ENCODE measurements at places on chromosomes 11 and 22. TPM values are rescaled to one million over a fixed set of nuclear protein-coding genes. Genes with fewer than 3 reads are reported as not detected.

The TESMIN gene
- 2.0 TPM for total RNA-seq

The CDC42BPG gene
- total RNA-seq, result 0.33 TPM

The RFPL2 gene
- total RNA-seq, result not detected

The LDHAL6A gene
- total RNA-seq, result not detected

The OMP gene
- total RNA-seq, result 0.51 TPM

The C11orf87 gene
- not detected for total RNA-seq

The OR8D1 gene
- not detected for total RNA-seq

The PKDREJ gene
- under 0.01 TPM for total RNA-seq

The VPREB1 gene
- not detected for total RNA-seq

The MB gene
- not detected for total RNA-seq

The TEX12 gene
- total RNA-seq, result 0.17 TPM

The NXPE1 gene
- total RNA-seq, result not detected

The GRM5 gene
- under 0.01 TPM for total RNA-seq

- no peak for DNase-seq
Measured at GRCh38 chr11:30046578-30046945, 29.7 kb upstream of the KCNA4 start.

DNA sequence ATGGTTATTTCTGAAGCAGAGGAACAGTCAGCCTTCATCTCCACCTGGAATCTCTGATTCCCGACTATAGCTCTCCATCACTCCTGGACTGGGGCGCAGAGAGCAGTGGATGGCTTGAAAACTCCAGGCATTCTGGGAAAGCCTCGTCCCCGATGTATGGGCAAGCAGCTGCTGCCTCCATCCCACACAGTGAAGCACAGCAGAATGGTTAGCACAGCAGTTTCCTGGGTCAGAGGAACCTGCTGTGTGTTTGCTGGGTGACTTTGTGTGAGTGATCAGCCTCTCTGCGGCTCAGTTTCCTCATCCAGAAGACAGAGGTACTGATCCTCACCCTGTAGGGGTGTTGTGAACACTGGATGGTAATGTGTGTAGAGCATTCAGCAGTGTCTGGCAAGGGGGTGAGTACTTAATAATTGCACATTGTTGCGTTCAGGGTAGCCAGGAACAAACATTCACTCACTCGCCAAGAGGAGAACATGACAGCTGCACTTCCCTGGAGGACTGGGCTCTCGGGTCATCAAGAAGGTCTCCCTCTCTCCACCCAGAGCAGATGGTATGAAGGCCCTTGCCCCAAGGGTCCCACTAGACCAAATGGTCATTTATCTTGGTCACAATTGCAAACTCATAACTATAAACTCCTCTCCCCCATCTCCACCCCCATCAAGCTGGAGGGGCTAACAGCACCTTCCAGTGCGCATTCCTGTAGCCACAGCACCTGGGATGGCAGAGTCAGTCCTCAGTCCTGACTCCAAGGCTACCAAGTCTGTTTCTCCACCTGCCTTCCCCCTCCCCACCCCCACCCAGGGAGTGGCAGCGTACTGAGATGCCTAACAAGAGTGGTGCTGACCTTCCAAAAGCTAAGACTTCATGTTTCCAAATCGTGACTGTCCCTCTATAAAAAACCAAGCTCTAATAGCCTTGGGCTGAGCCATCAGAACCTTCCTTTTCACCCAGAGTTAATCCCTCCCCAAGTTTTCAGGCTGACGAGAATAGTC lies 1.5 kb upstream of the CHST1 start:
- DNase-seq, result no peak

- no peak for DNase-seq
Measured at GRCh38 chr22:45683680-45684079, 12.0 kb downstream of the ATXN10 start.

- DNase-seq, result no peak
Measured at GRCh38 chr11:22711880-22712279, 45.5 kb downstream of the GAS2 start.

DNA sequence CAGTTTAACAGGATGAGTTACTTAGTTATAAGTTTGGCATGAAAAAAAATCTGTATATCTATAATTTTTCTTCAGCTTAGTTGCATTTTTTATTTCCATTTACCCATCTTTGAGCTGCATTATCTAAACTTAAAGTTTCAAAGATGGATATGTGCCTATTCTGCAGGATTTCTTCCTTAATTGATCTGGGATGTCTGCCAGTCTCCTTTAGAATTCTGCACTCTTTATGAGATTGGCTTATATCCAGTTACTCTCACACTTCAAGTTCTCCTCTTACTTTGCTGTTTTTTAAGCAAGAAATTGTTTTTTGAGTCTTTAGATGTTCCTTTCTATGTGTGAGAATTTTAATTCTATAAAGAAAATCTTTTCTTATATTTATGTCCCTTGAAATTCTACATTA lies 5.1 kb upstream of the PDGFD start:
- no peak for DNase-seq

DNA sequence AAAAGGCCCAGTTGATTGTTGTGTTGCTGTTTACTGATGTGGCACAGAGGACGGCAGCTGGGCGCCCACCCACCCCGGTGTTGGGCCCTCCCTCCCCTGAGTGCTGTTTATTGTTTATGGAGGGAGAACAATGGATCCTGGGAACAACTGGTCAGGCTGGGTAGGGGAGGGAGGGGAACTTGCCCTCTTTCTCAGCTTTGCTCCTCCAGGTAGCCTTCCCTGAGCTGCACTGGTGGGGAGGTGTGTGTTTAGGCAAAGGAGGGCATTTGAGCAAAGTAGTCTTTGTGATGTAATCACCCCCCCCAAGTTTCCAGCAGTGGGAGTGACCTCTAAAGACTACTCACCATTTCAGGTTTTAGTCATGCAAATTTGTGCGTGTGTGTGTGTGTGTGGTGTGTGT lies 1035.3 kb downstream of the NTM start:
- peak; percentile 12 for DNase-seq

GRCh38 chr11:27616711-27617110 lies 83.5 kb downstream of the BDNF start:
- no peak for DNase-seq

- DNase-seq, result no peak
Measured at GRCh38 chr22:44371741-44372525, 59.2 kb upstream of the SHISAL1 start.

DNA sequence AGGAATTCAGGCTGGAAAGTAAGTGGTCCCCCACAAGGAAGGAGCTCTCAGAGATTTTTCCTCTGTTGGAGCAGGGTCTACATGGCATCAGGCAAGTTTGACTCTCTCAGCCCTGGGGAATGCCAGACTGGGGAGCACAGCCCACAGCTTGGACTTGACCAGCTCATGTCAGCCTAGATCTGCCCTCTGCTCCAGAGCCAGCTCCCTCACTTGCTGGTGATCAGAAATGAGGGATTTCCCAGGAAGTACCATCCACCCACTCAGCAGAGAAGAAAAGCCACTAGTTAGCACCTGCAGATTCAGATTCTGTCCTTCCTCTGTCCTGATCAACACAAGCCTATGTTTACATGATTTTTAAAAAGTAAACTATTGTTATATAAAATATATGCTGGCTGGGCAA lies 13.0 kb downstream of the TALDO1 start:
- DNase-seq, result no peak

GRCh38 chr11:82557274-82557673 lies 176.4 kb downstream of the FAM181B start:
- no peak for DNase-seq

GRCh38 chr11:124754710-124755109 lies 2.7 kb upstream of the VSIG2 start:
- DNase-seq, result no peak

DNA sequence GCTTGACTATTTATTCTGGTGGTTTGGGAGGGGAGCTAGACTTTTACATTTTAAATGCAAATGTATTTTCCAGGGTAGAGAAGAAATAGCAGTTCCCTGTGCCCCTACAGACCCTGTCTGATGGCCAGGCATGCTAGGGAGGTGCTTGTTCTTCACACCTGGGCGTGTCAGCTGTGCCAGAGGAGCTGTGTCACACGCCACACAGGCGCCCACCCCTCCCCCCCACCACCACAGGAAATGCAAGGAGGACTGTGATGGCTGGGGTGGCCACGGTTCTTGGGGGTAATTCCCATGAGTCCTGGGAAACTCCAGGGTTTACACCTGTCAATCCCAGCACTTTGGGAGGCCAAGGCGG lies 82.2 kb downstream of the FLI1 start:
- no peak for DNase-seq

- DNase-seq, result no peak
Measured at GRCh38 chr22:19270873-19271272, 20.6 kb downstream of the CLTCL1 start.

- no peak for DNase-seq
Measured at GRCh38 chr22:49869845-49870712, 16.4 kb downstream of the ZBED4 start.

DNA sequence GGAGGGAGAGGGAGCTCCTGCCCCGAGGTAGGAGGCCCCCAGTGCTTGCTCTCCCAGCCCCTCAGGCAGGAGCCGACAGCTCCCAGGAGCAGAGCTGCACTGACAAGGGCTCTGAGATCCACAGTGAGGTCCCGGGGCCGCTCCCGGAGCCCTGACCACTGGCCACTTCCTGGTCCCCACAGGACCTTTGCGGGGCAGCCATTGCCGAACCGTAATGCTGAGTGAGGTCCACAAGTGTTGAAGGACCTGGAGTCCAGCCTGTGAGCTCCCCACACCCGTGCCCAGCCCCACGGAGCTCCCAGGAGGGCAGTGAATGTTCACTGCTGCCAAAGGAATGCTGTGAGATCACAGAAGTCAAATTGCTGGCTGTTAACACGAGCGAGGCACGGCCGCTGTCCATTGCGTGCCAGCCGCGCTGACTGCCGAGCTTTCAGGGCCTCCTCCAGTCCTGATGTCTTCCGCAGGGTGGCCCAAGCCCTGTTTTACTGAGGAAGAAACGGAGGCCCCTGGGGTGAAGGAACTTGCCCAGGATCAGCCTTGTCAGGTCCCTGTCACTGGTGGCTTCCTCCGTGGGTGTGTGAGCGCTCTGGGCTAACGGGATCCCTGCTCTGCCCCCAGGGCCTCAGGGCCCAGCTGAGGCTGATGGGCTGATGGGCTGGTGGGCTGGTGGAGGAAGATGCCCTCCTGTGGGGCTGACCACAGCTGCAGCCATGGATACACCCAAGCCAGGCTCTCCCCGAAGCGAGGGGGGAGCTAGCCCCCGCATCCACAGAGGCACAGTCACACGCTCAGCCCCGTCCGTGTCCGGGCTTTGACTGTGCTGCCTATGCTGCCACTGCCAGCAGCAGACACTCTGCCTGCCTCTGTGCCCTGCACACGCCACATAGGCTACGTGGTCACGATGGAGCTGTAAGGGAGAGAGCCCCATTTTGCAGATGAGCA lies 70.8 kb downstream of the WNT7B start:
- peak; percentile 72 for DNase-seq

DNA sequence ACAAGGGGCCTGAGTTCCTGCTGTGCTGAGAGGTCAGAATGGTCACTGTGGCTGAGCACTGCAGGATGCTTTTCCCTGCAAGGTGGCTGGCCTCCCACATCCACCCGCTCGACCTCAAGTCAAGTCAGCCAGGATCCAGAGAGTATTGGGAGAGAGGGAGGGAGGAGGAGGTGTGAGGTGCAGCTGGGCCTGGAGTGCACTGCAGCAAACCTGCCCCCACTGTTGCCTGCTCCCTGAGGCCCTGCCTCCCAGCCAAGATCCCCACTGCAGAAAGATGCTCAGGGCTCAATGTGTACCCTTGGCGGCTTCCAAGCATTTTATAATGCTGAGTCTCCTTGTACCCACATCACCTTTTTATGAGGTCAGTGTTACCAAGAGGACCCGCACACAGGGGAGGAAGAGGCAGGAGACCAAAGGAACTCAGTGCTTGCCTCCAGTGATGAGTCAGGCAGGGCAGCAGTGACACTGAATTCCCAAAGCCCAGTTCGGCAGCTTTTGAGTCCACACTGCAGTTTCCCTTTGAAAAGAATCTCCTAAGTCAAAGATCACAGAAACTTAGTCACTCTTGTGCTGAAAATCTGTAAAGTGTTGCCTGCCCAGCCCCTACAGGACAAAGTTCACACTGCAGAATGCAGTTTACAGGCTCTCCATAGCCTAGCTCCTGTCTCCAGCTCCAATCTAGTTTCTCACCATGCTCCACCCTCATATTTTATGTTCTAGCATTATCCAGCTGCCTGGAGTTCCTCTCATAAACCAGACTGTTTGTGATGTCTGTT lies 3.1 kb downstream of the ENDOD1 start:
- DNase-seq, result peak; percentile 69

DNA sequence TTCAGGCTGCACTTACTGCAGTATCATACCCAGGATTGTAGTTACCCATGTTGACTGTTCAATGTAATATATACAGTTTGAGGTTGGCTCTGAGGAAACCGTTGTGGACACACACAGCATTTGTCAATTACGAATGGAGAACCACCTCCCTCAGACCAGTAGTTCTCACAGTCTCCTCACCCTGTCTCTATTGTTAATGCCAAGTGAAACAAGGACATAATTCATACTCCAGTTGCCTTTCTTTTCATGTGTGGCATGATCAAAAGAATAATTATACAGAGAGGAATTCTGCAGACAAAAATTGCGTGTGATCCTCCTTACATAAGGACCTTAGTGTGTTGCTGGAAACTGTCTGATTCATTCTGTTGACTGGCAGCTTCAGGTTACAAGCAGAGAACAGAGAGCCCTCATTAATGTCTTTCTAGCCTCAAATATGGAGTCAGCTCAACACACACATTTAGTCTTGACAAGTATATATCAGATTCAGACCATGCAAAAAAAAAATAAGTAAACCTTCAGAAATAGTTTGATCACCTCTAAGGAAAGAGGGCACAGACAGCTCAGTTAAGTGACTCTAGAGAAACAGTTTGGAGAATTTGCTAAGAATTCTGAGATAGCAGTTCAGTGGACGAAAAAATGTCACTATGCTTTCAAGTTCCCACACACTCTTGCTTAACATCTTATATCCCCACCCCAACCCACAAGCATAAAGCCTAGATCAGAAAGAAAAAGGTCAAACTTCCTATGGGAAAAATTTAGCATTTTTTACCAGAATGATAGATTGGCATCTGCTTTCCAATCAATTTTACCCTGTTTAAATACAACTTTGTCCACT lies 96.1 kb downstream of the MAML2 start:
- peak; percentile 88 for DNase-seq

- DNase-seq, result no peak
Measured at GRCh38 chr11:33256813-33257159, 395 bp upstream of the HIPK3 start.

DNA sequence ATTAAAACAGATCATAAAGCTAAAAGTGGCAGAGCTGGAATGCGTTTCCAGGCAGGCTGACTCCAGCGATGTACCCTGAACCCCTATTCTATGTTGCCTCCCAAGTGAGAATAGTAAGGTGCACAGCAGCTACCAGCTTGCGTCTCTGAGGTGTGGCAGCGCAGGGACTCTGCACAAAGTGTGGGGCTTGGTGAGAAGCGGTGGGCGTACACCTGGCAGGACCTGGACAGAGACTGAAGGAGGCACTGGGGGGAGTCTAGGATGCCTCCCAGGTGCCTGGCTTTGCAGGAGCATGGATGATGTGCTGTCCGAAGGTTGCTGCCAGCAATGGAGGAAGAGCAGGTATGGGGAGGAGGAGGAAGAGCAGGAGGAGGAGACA lies 42.9 kb downstream of the AMPD3 start:
- no peak for DNase-seq

- DNase-seq, result no peak
Measured at GRCh38 chr11:104385884-104386283, 221.9 kb upstream of the PDGFD start.

- DNase-seq, result no peak
Measured at GRCh38 chr11:129230006-129230405, 37.9 kb upstream of the ARHGAP32 start.

- no peak for DNase-seq
Measured at GRCh38 chr22:22403771-22404170, 104.8 kb downstream of the ZNF280B start.
